ENCODE measurements at places on chromosomes 5 and 9.

DNA sequence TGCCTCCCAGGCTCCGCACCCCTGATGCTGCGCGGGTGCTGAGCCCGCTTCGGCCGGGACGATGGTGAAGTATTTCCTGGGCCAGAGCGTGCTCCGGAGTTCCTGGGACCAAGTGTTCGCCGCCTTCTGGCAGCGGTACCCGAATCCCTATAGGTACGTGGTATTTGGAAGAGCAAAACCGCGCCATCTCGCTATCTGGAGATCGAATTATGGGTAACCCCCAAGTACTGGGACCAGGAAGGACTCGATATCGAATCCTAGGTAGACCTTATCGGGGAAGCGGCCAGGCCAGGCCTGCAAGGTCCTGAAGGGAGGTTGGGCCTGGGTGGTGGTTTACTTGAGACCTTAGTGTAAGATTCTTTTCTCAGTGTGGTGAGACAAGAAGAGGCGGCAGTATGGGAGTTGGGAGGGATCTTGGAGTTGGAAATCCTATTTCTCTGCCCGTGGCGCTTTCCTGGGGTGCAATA lies 359 bp downstream of the PRELID1 start:
- no peak for DNase-seq

GRCh38 chr9:130610862-130611707 lies 31.7 kb downstream of the FUBP3 start:
- DNase-seq: no peak

- no peak for DNase-seq
Measured at GRCh38 chr5:1570975-1571374, 47.2 kb upstream of the LPCAT1 start.

DNA sequence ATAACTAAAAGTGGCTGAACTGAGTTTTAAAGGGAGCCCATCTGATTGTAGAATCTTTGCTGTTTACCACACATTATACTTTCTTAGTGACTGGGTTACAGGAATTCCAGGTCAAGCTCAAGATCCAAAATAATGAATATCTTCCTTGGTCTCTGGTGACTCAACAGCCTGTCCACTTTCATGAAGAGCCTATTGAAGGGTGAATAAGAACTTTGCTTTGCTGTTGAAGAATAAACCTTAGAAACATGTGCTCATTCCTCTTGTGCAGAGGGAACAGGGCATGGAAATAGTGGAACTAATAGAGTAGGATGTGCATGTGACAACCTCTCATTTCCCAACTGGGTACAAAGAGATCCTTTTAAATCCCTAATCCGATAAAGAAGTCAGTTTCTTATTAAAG lies 21.4 kb downstream of the ALDH1A1 start:
- DNase-seq: no peak

GRCh38 chr9:111917201-111917600 lies 20.6 kb downstream of the UGCG start:
- no peak for DNase-seq

DNA sequence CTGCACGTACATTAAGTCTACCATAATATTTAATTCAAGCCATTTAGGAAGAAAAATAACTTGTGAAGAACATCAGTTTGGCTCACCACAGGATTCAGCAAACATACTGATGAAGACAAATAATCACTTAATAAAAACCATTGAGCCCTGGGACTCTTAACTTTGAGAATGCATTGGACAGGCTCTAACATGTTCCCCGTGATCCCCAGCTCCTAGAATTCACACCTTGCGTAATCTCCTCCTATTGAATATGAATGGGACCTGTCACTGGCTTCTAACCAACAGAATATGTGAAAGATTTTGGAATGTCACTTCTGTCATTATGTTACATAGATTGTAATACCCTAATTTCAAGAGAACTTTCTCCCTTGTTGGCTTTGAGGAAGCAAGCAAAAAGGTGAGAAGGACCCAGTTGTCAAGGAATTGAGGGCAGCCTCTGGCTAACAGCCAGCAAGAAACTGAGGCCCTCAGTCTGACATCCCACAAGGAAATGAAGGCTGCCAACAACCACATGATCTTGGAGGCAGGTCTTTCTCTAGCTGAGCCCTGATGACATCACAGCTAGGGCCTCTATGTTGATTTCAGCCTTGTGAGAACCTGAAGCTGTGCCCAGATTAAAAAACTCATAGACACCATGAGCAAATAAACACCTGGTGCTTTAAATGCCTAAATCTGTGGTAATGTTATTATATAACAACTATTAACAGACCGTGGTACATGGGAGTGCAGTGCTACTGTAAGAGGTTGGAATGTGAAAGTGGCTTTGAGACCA lies 433.2 kb downstream of the SEMA5A start:
- no peak for DNase-seq

GRCh38 chr5:73896097-73896496 lies 270.1 kb downstream of the ARHGEF28 start:
- no peak for DNase-seq

DNA sequence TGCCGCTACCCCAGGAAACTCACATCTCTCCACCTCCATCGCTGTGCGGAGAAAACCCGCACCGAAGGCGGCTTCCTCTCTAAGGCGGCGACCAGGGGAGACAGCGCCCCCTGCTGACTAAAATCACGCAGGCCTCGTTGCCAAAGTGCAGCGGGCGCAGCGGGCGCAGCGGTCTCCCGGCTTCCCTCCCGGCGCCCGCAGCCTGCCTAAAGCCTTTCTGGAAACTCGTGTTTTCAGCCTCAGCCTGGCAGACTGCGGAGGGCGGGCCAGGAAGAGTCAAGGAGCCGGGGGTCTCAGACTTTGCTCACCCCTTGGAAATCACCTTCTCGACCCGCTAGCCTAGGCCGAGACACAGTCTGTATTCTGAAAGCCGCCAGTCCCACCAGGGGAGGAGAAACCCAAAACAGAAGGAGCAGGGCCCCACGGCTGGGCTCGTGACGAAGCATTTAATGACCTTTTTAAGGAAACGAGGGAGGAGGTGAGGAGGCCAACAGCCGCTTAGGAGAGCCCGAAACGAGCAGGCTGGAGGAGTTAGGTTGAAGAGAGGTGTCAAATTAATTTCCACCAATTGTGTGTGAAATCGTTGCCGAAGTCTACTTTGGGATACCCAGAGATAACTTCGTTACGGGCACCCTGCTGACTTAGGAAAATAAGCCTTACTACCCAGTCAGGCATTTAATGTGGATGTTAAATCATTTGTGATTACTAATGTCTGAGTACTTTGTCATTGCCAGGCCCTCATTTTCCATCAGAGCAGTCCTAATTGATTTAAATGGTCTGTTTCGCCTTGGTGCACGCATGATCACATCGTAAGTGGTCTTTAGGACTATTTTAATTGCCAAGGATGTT lies 7.3 kb upstream of the FOXB2 start:
- DNase-seq: no peak

DNA sequence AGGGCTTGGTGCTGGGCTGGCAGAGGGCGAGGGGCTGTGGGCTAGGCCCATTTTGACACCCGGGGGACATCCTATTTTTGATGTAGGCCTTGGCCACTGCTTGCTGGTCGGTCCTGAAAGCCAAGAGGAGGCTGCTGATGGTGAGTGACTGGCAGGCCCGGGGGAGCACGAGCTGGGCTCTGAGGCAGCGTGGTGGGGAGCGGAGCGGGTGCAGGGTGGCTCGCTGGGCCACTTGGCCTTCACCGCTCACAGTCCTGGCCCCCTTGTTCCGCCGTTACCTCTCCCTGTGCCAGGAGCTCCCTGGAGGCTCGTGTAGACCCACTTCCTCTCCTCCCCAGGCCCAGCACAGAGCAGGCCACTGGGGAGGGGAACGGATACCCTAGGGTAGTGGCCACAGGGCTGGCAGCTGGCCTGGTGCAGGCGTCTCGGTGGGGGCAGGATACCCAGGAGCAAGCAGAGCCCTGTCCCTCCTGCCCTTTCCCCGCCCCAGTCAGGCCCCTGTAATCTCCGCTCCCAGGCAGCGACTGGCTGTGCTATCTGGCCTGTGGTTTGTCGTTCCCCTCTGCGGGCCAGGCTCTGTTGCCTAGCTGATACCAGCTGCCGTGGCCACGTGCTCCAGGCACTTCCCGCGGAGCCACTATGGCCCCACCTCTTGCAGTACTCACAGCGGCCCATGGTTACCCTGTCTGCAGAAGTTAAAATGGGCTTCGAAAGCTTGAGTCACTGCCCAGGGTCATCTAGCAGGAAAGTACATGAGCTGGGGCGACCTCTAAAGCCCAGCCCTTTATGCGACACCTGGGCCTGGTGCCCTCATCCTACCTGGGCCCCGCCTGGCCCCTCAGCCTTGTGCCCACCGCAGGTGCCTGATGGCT lies 11.7 kb upstream of the DOLPP1 start:
- DNase-seq: no peak

GRCh38 chr5:177372910-177373309 lies 11.3 kb upstream of the SLC34A1 start:
- DNase-seq: no peak

GRCh38 chr9:127059765-127060361 lies 62.6 kb downstream of the ANGPTL2 start:
- no peak for DNase-seq

DNA sequence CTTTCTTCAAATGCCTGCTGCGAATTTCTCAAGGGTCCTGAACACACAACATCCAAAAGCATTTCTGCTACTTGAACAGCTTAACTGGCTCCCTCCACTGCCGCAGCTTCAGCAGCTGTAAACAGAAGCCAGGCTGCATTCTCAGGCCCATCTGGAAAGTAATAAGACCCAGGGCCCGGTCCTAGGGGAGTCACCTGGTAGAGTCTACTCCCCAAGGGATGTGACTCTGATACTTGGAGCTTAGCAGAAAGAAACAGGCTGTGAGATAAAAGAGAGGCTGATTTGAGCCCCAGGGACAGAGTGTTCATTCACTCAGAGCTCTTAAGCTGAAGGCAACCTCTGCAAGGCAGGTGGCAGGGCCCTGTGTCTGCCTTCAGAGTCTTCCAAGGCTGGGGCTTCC lies 356.8 kb downstream of the SPOCK1 start:
- DNase-seq: no peak

GRCh38 chr9:4590430-4591122 lies 71.5 kb upstream of the PLPP6 start:
- no peak for DNase-seq

DNA sequence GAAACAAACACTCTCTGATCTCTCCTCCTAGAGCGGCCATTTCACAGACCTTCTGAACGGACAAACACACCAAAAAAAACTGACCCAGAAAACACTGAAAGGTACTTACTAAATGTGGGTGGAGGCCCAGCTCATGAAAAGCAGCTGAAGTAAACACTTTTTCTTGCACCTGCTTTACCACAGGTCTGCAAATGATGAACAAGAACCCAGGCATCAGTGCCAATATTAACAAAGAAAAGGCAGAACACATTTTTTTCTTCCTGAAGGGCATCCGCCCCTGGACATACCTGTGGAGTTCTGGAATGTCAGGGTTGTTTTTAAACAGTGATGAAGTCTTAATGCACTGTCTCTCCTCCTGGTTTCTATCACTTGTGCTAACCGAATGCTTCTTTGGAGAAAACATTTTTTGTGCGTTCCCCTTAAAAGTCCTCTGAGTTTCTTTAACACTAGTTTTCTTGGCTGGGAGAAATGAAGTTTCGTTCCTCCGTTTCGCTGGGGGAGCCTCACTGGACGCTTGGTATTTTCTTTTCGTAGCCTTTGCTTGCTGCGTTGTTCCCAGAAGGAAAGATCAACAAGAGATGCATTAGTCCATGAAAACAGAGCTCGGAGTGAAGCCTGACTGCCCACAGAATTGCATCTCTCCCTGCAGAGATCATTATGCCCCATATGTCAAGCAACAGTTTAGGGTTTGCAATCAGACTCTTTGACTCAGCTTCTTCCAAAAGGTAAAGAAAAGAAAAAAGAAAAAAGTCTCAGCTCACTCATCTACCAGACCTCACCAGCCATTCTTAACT lies 7.4 kb downstream of the DDX31 start:
- no peak for DNase-seq

GRCh38 chr9:92035146-92035545 lies 80.1 kb downstream of the SPTLC1 start:
- no peak for DNase-seq

GRCh38 chr5:53825926-53826325 lies 265.5 kb downstream of the NDUFS4 start:
- no peak for DNase-seq

GRCh38 chr5:172815631-172816030 lies 18.4 kb upstream of the ERGIC1 start:
- DNase-seq: no peak

- no peak for DNase-seq
Measured at GRCh38 chr5:95864456-95864855, 41.9 kb upstream of the GLRX start.

DNA sequence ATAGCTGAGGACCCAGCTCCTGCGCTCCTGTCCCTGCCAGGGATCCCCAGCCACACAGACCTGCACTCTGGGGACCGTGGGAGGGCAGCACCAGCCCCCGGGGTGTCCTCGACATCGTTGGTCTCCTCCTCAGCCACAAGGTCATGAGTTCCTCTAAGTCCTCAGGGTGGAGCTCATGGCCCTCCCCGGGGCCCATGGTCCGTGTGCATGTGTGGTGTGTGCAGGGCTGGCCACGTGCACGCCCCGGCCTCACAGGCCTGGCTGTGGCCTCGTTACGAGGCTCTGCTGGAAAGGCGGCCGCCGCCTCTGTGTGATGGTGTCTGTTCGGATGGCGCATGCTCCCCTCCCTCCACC lies 16.1 kb upstream of the AJM1 start:
- DNase-seq: no peak
